CD4-positive, alpha-beta T cell treated with Interferon gamma for 1 hour (primary cell): ENCODE measurements at places on chromosomes 2 and 18.

DNA sequence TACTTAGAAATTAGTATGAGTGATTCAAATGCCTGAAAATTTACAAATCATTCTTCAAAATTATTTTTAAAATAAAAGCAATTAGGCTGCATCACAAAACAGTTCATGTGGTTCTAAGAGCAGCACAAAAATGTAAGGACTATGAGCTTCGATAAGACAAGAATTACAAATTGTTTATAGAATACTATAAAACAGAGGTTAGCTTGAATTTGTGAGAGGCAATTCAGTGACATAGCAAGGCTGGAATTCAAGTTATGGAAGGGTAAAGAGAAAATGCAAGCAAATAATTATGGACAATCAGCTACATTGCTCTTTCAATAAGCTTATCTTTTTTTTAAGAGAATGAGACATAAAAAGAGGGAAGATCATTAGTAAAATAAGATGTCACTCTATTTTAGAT is 7.1 kb upstream of the XIRP2 start:
- no peak for DNase-seq

GRCh38 chr18:43534511-43534910 is 257.2 kb upstream of the SYT4 start:
- DNase-seq, result no peak

GRCh38 chr2:43332653-43333052 is 106.2 kb upstream of the ZFP36L2 start:
- no peak for DNase-seq

DNA sequence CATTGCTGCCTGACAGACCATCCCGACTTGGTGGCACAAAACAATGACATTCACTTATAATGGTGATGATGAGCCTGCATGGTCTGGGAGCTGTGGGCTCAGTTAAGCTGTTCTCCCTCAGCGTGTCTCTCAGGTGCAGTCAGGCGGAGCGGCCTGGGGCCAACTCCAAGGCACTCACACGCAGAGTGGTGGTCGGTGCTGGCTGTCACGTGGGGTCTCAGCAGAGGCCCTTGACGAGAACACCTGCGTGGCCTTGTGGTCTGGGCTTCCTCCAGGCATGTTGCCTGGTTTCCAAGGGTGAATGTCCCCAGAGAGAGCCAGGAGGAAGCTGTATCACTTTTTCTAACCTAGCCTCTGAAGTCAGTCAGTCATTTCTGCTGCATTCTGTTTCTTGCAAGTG is 29.8 kb downstream of the ARMC9 start:
- DNase-seq, result peak; percentile 10

- DNase-seq, result no peak
These were observed 423.3 kb downstream of the SETBP1 start for GRCh38 chr18:45104049-45104395.

DNA sequence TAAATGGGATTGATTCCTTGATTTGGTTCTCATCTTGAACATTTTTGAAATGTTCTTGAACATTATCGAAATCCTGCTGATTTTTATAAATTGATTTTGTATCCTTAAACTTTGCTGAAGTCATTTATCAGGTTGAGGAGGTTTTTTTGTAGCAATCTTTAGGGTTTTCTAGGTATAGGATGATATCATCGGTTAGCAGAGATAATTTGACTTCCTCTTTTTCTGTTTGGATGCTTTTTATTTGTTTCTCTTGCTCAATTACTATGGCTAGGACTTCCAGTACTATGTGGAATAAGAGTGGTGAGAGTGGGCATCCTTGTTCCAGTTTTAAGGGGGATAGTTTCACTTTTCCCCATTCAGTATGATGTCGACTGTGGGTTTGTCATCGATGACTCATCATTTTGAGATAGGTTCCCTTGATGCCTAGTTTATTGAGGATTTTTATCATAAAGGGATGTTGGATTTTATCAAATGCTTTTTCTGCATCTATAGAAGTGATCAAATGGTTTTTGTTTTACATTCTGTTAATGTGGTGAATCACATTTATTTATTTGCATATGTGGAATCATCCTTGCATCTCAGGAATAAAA is 201.5 kb upstream of the ZSWIM2 start:
- no peak for DNase-seq

DNA sequence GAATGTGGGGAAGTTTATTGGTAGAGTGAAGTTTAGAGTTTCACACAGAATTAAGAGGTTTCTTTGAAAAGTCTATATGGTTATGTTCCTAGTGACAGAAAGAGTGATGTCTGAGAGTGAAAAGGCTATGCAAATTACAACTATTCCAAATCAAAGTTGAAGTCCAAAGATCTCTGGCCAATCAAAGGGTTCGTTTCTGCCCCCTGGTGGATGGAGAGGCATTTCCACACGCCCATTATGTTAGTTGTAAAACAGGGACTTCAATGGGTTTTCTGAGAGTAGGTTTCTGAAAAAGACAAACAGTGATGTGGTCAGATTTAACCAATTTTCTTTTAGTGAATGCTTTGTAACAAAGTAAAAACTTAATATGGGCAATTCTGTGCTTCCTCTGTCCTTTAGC is 441.5 kb upstream of the POU3F3 start:
- DNase-seq, result no peak

DNA sequence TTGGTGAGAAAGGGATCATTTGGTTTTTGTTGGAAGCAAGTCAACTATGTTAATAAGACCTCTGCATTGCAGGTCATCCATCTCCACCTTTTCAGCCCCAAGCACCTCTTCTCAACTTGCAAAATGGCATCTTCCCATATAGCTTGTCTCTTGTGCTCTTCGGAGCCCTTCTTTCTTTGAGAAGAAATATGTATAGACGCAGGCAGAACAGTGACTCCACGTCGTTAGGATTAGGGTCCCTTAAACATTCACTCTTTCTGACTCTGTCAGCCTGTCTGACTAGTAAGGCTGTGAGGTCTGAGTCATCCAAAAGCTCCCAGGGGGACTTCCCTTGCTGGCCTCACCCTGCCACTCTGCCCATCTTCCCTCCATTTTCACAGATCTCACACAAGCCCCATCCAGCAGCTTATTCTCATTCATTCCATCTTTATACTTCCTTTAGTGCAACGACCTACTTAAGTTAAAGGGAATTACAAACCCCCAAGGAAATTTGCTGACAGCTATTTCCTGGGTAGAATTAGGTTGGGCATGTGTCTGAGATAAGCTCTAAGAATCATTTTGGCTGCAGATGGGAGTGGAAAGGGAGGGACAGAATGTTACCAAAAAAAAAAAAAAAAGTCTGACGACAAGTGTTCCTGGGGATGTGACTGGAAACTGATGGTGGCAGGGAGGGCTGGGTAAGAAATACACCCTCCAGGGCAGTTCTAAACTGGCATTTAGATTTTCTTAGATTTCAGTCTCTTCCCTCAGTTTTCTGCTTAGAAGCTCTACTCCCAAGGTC is 37.7 kb upstream of the MEX3C start:
- DNase-seq, result no peak

GRCh38 chr2:54535599-54536195 is 79.6 kb downstream of the SPTBN1 start:
- DNase-seq, result peak; percentile 25

GRCh38 chr2:15447381-15447780 is 113.8 kb downstream of the NBAS start:
- DNase-seq, result no peak

GRCh38 chr2:130328710-130329109 is 14.0 kb upstream of the IMP4 start:
- DNase-seq, result no peak

DNA sequence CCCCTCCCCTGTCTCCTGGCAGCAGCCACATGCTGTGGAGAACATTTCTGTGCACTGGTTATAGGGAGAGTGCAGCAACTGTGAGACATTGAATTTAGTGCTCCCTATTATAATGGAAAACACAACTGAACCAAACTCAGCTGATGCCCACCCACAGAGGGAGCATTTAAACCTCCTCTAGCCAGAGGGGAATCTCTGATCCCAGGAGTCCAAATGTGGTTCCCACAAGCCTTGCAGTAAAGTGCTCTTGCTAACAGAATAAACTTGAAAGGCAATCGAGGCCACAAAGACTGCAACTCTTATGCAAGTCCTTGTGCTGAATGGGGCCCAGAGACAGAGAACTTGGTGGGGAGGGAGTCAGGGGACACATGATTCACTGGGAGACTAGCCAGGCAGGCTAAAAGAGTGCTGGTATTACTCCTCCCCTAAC is 638.8 kb upstream of the VRK2 start:
- DNase-seq, result no peak

DNA sequence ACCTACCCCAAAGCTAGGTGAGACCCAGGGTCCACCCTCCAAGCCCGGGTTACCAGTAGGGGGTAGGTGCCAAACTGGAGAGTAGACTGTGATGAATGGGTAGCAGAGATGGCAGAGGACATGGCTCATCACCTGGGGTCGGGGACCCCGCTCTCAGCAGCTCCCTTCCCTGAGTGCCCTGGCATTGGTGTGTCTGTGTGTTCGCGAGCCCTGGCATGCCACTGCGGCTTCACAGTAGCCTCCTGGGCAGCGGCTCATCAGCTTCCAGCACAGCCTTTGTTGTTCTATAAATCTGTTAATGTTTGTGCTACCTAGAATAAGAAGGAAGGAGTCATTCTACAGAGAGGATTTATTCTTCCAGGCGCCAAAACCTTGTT is 62.6 kb upstream of the ALPP start:
- no peak for DNase-seq

DNA sequence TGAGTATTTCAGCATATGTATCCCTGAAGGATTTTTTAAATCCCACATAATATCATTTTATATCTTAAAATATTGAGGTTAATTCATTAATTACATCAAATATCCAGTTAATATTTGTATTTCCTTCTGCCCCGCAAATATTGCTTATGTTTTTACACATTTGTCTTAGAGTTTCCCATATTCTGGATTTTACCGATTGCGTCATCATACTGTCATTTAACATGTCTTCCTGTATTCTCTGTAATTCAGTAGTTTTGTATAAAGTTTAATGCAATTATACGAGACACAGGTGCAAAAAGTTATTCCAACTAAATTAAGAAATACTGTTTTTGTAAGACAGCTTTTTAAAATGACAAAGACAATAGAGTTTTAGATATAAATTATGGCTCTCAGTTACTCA is 33.5 kb upstream of the UBXN4 start:
- DNase-seq, result no peak

GRCh38 chr18:26863122-26863879 is 2.2 kb downstream of the AQP4 start:
- no peak for DNase-seq

GRCh38 chr18:42078711-42079110 is 123.7 kb downstream of the PIK3C3 start:
- no peak for DNase-seq

DNA sequence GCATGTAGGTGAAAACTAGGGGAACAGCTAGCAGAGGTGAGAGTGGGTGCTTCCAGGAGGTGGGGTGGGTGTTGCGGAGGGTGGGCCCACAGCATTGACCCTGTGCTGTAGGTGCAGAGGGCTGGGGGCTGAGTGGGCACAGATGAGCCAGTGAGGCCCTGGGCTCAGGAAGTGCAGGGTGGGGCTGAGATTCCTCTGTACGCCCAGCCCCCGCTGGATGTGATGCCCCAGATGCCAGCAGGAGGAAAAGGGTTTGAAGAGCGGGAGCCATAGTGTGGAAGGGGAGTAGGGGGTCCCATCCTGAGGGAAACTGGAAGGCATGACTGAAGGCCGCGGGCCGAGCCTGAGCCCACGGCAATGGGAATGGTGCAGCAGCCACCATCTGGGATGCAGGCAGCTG is 14.1 kb upstream of the OTOS start:
- DNase-seq, result no peak

DNA sequence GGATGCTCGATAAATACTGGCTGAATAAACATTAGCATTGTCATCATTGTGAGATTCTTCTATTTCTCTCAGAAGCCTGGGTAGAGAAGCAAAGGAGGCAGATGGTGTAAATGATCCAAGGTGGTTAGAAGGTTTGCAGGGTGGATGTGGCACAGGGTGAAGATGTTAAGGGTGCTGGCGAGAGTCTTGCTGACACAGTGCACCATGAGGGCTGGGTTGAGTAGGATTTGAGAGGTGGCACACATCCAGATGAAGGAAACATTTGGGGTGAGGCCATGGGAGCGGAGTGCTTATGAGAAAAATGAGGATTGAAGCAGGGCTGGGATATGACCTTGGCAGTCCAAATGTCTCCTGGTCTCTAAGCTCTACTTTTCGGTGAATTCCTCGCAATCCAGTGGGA is 17.8 kb upstream of the CPO start:
- DNase-seq, result no peak

DNA sequence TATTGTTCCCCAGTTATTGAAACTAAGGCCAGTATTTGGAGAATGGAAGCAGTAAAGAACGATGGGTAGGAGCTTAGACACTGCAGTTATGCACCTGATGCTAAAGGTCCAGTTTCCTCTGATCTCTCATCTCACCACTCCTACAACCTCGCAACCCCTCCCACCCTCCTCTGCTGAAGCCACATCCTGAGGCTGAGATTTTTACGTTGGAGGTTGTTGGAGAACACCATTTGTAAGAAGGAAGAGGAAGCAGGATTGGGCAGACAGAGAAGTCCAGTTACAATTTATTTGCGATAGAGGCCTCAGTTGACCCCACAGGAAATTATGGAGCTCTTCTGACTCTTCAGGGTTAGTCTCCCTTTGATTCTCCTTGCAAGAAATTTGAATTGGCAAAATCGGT is 54.3 kb upstream of the NDUFV2 start:
- no peak for DNase-seq
